IPS-NIHi11 (cell line): ENCODE measurements at places on chromosomes 2 and 18.

- no peak for DNase-seq
Measured at GRCh38 chr2:217935901-217936684, 66.7 kb downstream of the TNS1 start.

- no peak for DNase-seq
Measured at GRCh38 chr2:185658750-185659149, 79.9 kb upstream of the FSIP2 start.

GRCh38 chr2:181311837-181312236 lies 145.3 kb upstream of the ITGA4 start:
- DNase-seq, result no peak

- DNase-seq, result no peak
Measured at GRCh38 chr2:241071677-241072111, 30.4 kb downstream of the MTERF4 start.

DNA sequence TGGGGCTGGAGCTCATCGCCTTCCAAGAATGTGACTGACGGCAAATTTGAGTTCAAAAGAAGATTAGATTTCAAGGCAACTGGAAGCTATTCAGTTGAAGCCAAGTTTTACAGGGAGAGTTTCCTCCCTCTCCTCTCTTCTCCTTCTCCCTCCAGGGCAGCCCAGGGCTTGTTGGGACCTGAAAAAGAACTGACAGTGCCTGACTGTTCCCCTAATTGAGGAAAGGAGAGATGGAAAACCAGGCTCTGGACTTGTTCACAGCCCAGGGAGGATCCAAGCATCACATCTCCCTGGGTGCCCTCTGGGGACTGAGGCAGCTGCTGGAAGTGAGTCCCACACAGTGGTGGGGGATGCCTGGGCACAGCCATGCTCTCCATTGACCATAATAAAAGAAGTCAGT lies 88.1 kb downstream of the THNSL2 start:
- DNase-seq, result no peak

GRCh38 chr2:105915005-105915558 lies 170.4 kb downstream of the NCK2 start:
- DNase-seq, result no peak

- DNase-seq, result peak; percentile 46
Measured at GRCh38 chr18:76687304-76687962, 134.9 kb upstream of the ZNF236 start.

DNA sequence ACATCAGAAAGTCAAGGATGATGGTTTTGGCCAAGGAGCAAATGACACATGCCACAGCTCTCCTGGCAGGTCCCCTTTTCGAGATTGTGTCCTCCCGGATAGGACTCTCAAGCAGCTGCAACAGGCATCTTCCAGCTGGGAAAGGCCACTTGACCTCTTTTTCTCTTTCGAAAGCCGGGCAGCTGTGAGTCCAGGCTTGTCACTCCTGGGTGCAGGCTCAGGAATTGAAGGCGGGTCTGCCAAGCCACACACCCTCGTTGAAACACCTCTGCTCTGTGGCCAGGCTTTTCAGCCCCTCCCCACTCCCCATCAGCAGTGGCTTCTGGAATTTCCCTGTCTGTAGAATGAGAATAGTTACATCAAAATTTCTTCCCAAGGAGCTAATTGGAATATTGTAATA lies 98.0 kb downstream of the CCDC138 start:
- no peak for DNase-seq

GRCh38 chr18:23779696-23780303 lies 90.5 kb downstream of the LAMA3 start:
- DNase-seq, result peak; percentile 33

DNA sequence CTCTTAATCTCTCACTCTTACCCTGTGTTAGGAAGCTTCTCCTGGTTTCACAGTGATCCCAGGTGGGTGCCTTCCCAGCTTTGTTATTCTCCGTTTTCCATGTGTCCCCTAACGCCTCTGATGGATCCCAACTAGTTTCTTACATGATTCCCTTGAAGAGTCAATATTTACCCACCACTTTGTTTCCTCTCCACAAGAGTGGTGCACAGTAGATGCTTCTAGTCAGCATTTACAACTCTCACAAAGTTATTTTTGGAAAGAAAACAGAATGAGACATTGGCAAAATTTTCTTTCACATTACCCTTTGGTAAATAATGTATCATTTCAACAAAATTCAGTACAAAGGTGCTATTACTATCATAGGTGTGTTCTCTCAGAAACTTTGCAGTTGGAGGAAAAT lies 1611.1 kb upstream of the ZEB2 start:
- DNase-seq, result no peak

GRCh38 chr2:8239531-8240088 lies 442.2 kb upstream of the ID2 start:
- peak; percentile 51 for DNase-seq

GRCh38 chr2:19744456-19745199 lies 157.2 kb downstream of the TTC32 start:
- DNase-seq, result no peak

DNA sequence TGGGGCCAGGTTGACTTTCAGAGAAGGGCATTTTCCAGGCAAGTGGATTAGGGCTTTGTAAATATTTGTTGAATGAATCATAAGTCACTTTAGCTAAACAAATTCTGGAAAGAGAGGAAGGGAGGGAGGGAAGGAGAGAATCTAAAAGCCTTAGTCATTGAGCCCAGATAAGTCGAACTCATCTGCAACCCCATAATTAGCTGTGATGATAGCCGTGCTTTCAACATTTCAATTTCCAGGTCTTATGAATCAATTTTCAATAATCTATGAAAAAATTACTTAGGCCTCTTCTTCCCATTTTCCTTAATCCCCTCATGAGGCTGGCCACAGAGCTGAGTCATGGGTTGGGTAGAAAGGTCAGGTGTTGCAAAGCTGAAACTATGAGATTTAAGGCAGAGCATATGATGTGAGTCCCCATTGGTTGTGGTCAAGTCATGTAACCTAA lies 111.9 kb upstream of the MAPRE2 start:
- DNase-seq, result no peak

- no peak for DNase-seq
Measured at GRCh38 chr18:37207343-37207742, 358.3 kb downstream of the CELF4 start.

- DNase-seq, result no peak
Measured at GRCh38 chr2:203621981-203622515, 84.4 kb upstream of the CD28 start.

- DNase-seq, result no peak
Measured at GRCh38 chr2:179580378-179581146, 280.9 kb downstream of the ZNF385B start.

DNA sequence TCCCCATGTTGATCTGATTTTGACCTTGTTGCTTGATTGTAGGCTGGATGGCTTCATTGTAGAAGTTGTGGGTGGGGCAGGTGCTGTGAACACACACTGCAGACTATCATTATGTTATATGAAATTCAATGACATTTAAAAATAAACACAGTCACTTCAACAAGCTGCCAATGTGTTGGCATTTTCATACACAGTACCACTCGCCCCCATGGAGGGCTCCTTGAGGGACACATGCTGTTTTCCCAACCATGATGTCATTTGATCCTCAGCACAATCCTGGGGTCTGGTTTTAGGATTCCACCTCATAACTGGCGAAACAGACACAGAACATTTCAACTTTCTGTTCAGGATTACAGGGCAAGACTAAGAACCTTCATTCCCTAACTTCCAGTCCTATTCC lies 86.9 kb downstream of the ZCCHC2 start:
- no peak for DNase-seq

- no peak for DNase-seq
Measured at GRCh38 chr2:100801402-100801801, 18.5 kb upstream of the NPAS2 start.

- DNase-seq, result no peak
Measured at GRCh38 chr2:163348857-163349380, 386.9 kb downstream of the FIGN start.

DNA sequence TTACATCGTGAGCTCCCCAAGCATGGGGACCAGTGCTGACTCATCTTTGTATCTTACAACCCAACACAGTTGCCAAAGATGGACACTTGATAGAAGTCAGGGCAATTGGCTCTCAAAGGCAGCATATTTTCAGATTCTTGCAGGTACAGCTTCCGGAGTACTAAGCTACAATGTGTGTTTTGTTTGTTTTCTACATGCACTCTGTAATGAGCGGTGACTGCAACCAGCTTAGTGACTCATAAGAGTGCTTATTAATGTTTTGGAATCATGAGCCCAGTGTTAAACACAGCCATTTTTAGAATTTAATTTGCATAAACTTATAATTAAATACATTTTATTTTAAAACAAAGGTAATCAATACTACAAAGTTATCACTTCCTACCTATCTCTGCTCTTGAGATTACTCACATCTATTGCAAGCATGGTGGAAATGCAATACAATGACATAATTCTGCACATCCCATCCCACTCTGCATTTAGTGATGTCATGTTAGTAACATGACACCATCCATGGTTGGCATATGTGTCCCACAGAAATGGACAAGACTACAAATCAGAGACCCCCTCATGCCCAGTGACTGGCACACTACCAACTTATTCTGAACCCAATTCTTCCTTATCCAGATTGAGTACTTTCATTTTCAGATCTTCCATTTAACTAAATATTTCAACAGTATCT lies 399.8 kb upstream of the ST6GAL2 start:
- no peak for DNase-seq

DNA sequence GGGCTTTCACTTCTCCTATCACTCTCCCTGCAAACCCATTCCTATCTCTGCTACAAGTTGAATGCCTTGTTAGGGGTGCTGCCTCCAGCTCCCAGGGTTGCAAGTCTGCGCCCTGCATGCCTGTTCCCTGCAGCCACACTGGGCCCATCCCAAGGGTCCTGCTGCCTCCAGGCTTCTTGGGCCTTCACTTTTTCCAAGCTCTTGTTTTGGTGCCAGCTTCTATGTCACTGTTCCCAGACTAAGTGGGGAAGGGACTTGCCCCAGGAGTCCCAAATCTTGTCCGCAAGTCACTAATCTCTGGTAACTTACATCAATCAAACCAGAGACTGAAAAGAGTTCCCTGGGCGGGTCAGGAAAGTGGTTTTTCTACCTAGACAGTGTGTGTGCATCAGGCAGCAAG lies 65.4 kb downstream of the ZCCHC2 start:
- no peak for DNase-seq

DNA sequence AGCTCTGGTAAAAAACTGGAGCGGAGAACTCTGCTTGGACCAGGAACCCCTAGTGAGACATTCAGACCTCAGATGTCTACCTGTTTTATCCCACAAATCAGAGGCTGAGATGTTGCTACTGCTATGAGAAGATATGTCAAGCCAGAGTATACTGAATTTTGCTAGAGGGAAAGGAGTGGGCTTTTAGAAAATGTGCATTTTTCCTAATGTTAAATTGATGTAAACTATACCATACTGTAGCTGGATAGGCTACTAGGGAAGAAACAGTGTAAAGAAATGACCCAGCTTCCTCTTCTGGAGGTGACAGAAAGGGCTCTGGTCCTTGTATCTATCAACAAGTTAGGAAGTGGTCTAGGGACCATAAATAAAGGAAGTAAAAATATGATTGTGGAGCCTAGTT lies 65.0 kb downstream of the SLC39A10 start:
- no peak for DNase-seq

GRCh38 chr2:178976351-178976750 lies 73.6 kb downstream of the CCDC141 start:
- DNase-seq, result no peak
